Hematopoietic multipotent progenitor cell treated with erythropoietin and hydrocortisone succinate and interleukin-3 and kit ligand, for 8 days (in vitro differentiated cells): ENCODE measurements at places on chromosomes 3 and 15.

GRCh38 chr15:44492672-44493071, 44.3 kb upstream of the EIF3J start:
- DNase-seq, result no peak

DNA sequence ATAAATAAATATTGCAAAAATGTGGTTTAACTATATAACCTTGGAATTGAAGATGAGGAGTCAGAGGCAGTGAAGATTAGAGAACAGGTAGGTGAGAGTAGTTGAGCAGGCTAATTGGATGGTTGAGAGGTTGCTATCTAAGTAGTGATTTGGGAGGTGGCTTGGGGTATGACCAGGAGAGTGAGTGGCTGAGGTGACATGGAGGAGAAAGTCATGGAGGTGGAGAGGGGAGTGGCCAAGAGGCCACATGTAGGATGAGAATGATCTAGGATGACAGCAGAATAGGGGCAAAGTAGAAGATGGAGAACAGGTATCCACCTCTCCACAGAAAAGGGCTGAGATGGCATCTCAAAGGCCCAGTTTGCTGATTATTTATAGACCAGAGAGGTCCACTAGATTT, 10.5 kb upstream of the RLBP1 start:
- DNase-seq, result no peak

DNA sequence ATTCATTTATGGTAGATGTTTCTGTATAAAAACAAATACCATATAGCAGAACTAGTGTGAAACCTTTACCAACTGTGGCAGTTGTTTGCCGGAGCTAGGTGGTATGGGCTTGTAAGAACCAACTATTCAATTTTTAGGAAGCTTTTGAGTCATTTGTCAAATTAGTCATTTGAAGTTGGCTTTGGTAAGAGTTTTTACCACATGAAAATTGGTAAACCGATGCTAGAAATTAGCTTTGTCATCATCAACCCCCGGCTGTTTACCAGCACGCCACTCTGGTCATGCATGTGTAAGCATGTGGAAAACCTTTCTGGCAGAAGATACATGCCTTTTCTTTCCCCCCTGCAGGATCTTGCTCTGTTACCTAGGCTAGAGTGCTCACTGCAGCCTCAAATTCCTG, 63.3 kb downstream of the IL1RAP start:
- DNase-seq, result no peak

DNA sequence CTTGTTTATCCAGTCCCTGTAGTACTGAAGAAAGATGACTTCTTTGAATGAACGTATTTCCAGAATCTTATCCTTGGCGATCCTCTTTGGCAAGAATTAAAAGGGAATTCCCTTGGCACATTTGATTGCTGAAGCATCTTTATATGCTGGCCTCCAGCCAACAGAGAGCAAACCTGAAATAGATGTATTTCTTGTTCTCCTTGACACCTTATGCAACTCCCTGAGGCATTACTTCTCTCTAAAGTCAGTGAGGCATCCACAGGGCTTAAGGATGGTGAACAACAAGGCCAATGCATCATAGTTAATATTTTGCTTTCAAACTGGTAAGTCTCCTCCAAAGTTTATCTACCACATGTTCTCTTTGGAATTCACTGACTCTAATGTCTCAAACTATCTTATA, 450.9 kb upstream of the THRB start:
- DNase-seq, result no peak

DNA sequence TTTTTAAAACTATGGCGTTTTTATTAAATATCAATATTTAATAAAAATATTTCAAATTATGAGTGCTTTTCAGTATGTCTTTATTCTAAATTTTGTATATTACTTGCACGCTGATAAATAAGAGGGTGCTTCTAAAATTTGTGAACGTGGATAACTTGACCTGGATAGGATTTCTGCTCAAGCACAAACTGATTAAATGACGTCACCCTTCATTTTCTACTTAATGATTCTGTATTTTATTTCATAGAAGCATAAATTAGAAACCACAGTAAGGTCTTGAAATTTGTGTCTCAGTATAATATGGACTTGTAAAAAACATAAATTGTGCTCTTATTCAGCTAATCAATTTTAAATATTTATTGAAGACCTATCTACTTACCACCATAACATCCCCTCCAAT, 903.7 kb downstream of the ROBO2 start:
- no peak for DNase-seq

DNA sequence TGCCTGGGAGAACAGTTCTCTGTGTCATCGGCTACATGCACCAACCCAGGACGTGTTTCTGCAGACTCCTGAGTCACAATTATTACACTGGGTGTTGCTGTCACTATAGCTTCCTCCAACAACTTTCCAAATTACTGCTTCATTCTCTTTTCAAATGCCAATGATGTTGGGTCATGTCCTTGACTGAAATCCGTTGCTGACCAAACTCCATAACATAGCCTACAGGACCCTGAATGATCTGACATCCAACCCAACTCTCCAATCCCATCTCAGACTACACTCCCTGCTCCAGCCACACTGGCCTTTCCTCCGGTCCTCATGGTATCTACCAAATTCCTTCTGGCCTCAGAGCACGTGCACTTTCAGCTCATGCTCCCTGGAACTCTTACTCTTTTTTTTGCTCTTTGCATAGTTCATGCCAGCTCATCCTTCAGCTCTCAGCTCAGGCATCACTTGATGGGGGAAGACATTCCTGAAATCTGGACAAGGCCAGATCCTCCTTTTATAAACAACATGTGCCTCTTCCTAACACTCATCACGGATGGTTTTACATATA, 108.8 kb upstream of the PTPRG start:
- no peak for DNase-seq

GRCh38 chr15:23616536-23616935, 31.1 kb downstream of the MAGEL2 start:
- DNase-seq, result no peak

- peak; percentile 19 for DNase-seq
Measured at GRCh38 chr3:61561374-61562041, at the start of gene PTPRG. TSS of gene PTPRG (plus strand) at chr3:61561571. CDS start at chr3:61562288, 717 bp downstream.

DNA sequence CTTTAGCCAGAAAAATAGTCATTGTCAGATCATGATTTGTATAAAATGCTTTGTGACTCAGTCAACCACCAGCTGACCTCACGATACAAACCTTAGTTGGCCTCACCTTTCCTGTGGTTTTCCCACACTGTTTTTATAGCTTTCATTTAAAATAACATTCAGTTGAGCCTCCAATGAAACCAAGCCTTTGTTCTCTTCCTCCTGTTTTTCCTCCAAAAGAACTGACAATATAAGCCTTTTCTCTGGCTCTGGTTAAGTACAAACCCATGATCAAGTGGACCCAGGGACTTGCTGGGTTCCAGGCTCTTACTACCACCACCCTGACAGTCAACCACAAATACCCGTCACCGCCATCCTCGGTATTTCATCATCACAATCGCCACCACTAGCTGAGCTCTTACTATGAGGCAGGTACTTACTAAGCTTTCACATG, 81.7 kb downstream of the TAMM41 start:
- DNase-seq, result no peak

GRCh38 chr3:154678041-154678654, 248.2 kb upstream of the GPR149 start:
- DNase-seq, result no peak

DNA sequence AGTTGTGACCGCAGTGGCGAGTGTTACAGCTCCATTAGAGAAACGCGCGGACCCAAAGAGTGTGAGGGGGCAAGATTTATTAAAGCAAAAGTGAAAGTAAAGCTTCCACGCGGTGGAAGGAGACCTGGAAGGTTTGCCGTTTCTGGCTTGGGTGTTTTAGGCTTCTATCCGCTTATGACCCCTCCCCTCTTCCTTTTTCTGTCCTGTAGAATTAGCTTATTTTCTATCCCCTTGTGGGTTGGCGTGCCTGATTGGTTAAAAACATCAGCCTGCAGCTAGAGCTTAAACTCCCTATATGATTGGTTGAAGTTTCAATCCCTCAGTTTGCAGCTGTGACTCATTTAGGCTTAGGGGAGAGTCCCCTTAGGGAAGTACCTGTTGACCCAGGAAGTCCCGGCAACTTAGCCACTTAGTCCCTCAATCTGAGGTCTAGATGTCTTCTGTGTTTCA, 39.6 kb downstream of the C3orf38 start:
- DNase-seq, result no peak

- DNase-seq, result peak; percentile 93
Measured at GRCh38 chr15:41660235-41661077, at the start of gene MGA. TSS of gene MGA (plus strand) at chr15:41660405.

DNA sequence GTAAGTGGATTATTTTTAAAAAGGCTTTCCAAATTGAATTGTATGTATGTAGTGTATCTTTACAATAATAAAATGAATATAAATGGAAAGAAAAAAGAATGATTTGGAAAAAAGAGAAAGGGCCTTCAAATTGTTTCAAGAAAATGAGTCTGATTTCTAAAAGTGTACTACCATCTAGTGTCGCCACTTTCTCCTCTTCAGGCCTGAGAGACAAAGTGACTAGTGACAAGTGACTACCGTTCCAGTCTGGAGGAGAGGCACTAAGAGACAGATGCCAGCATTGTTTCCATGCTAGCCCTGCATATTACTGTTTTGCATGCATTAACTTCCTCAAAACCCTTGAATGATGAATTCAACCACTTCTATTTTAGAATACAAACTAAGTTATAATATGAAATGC, 39.3 kb downstream of the P3H2 start:
- DNase-seq, result no peak

DNA sequence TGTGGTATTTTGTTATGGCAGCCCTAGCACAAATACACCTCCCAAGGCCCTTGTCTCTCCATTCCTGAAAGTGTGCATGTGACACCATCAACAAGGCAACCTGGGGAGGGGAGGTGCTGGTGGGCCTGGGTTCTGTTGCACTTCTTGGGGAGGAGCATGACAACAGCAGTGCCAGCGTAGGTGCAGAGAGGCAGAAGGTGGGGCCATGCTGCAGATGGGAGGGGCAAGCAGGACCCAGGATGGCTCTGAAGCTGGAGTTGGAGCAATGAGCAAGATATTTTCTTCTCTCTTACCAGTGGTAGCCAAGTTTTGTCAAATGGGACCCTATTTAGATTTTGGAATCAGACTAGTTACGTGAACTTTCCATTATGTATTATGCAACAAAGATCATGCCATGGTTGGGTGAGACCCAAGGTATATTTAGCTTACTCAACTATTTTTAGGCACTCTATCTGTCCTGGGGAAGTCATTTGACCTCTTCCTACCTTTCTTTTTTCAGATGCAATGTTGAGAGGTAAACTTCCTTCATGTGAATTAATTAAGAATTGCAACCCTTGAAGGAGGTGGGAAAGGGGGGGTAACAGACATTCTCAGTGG, 3.4 kb downstream of the FYCO1 start:
- DNase-seq, result no peak

- no peak for DNase-seq
Measured at GRCh38 chr3:23900744-23901143, 16.0 kb downstream of the NKIRAS1 start.

DNA sequence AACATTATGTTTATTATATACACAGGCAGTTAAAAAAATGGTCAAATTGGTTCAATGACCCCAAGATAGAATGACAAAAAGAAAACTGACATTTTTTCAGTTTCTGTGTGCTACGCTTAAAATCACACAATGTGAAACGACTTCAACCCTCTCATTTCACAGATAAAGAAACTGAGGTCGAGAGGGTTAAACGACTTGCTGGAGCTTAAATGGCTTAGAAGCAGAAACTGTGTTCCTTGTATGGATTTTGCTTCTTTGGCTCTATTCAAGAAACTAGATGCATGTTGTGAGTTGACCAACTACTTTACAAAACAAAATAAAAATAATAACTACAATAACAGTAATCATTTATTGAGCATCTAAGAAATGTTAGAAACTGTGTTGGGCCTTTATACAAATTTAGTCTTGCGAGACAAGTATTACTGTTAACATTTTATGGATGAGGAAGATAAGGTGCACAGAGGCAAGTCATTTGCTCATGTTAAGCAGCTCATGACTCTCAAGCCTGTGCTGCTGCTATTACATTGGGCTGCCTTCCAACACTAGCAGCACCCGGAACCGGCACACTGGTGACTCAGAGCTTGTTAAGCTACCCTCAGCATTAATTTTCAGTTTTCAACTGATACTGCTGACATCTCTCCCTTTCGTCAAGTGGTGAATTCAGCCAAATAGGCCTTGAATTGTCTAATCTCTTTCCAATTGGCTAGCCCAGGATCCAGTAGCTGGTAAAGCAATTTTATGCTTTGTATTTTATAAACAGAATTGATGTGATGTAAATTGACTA, 487.6 kb downstream of the NAALADL2 start:
- peak; percentile 44 for DNase-seq

- DNase-seq, result no peak
Measured at GRCh38 chr15:70227147-70227546, 129.4 kb upstream of the TLE3 start.

- DNase-seq, result no peak
Measured at GRCh38 chr3:126438186-126438585, 37.5 kb downstream of the ZXDC start.

- DNase-seq, result no peak
Measured at GRCh38 chr3:152745646-152746045, 89.3 kb upstream of the P2RY1 start.

GRCh38 chr3:71133865-71134264, 449.7 kb downstream of the FOXP1 start:
- DNase-seq, result no peak

DNA sequence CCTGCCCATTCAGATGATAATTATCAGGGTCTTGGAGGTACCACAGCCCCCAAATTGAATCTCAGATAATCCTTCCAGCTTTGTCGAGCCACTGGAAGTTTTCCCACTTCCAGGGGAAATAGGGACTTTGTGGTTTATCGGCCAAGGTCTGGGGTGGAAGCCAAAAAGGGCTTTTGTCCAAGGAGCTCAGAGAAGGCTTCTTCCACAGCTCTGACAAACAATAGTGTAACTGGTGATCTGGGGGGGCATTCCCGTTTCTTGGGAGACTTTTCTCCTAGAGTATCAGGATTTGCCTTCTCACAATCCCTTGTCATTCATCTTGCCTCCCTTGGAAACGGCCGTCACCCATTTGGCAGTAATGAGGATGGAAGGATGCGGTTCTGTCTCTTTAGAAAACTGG, 18.4 kb downstream of the SRGAP3 start:
- no peak for DNase-seq

GRCh38 chr3:167125612-167126407, 254.3 kb downstream of the ZBBX start:
- DNase-seq, result no peak

- no peak for DNase-seq
Measured at GRCh38 chr3:34237946-34238345, 439.5 kb downstream of the PDCD6IP start.

DNA sequence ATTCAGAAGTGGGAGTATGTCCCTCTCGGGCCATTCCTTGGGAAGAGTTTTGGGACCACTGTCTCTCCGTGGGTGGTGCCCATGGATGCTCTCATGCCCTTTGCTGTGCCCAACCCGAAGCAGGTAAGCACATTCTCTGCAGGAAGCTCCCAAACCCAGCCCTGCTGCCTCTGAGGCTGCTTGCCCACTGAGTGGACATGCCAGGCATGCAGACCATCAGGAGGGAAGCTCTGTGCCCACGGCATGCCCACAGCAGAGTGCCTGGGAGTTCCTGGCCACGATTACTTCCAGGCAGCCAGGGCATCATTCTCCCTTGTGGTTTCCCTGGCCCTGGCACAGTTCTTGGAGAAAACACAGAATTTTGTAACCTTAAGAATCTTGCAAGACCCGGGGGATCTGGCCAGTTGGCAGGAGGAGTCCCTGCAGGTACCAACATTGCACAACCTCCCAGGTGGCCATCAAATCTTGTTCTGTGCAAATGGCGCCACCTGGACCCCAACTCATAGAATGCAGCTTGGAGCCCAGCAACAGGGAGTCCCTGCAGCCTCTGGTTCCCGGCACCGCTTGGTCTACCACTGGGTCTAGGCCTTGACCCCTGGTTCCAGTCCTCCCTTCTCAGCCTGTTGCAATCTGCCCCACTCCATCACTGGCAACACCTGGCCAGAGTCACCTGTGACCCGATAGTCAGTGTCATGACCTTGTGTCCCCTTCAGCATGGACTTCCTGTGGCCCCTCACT, 20.4 kb downstream of the FAH start:
- peak; percentile 75 for DNase-seq
